Sigmoid colon (tissue), 7 donors: ENCODE measurements at places on chromosomes 1 and 21.

GRCh38 chr1:214271174-214271858 is 9.6 kb upstream of the SMYD2 start:
- H3K27ac ChIP-seq = no peak overlapping the region
- no peak for DNase-seq
- no peaks in the 10 kb centered on the region for H3K4me1 ChIP-seq
- no peaks in the 10 kb centered on the region for H3K36me3 ChIP-seq

DNA sequence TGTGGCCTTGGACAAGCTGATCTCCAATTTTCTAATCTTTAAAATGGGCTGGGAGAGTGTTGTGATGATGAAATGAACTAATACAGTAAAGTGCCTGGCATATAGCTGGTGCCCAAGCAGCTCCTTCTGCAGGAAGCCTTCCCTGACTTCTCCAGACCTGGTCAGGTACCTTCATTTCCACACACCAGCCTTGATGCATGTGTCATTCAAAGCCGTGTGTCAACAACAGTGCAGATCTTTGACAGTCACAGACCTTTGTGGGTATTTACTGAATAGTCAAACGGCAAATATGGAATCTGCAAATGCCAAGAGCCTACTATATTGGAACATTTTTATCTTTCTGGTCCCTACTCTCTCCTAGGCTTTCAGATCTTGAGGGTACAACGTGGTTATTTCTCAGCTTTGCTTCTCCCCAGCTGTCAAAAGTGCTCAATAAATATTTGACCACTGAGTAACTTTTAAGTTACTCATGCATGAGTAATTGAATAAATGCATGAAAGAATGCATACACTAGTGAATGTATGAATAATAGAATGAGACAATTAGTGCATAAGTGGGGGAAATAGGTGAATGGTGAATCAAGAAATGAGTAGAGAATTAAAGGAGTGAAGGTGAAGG is 75.4 kb downstream of the MDM4 start:
- H3K4me1 ChIP-seq = no peaks in the 10 kb centered on the region
- no peaks in the 10 kb centered on the region for H3K36me3 ChIP-seq
- no peak overlapping the region for H3K4me3 ChIP-seq
- no peak overlapping the region for H3K27ac ChIP-seq

DNA sequence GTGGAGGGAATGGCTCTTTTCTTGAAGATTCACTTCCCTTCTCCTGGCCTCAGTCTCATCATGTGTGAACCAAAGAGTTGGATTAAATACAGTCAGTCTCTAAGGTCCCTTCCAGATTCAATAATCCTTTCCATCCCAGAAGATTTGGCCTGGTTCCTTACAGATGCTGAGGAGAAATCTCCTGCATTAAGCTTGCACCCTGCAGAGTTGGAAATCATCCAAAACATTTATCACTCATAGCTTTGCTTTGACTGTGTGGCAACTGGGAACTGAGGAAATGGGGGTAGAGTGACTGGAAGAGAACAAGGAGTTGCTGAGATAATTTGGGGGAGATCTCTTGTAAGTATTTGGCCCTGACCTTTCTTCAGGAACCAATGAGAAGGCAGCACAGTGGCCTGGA is 220.5 kb upstream of the SGIP1 start:
- H3K4me1 ChIP-seq = peaks cover 24% of the 10 kb centered on the region
- H3K36me3 ChIP-seq = no peaks in the 10 kb centered on the region
- H3K27me3 ChIP-seq = no peaks in the 10 kb centered on the region
- DNase-seq = no peak
- no peak overlapping the region for H3K27ac ChIP-seq
- no peak overlapping the region for H3K4me3 ChIP-seq

DNA sequence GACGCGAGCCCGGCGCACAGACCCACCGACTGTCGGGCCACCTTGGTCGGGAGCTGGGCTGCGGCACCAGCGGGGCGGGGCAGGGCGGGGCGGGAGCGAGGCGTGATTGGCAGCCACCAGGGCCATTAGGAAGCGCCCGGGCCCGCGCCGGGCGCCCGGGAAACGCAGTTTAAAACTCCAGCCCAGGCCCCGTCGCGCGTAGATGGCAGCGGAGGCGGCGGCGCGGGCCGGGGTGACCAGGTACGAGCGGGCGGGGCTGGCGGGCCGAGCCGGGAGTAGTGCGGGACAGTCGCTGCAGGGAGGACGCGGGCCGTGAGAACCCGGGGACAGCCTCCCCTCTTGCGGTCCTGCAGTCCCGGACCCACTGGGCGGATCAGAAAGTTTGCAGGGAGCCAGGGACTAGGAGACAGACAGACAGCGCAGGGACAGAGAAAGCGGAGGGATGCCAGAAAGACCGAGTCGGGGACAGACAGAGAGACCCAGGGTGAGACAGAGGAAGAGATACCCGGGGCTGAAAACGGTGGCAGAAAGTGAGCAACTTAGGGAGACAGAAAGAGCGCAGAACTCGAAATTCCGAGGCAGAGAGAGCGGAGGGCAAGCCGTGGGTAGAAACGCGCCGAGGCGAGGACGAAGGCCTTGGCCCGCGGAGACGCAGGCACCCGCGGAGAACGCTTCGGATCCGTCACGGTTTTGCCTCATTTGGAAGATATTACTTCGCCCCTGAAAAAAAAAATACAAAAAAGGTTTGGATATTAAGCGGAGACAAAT is at the start of gene DMBX1:
Gene DMBX1 (plus strand): TSS at position 199 of the 768 bp plus-strand sequence. CDS start 17,175 bp downstream, outside the sequence.
- H3K4me1 ChIP-seq = no peaks in the 10 kb centered on the region
- peaks cover 69% of the 10 kb centered on the region for H3K27me3 ChIP-seq
- no peak within 1 kb of the TSS for H3K27ac ChIP-seq
- peak within 1 kb of the TSS; percentile 44 for H3K4me3 ChIP-seq

DNA sequence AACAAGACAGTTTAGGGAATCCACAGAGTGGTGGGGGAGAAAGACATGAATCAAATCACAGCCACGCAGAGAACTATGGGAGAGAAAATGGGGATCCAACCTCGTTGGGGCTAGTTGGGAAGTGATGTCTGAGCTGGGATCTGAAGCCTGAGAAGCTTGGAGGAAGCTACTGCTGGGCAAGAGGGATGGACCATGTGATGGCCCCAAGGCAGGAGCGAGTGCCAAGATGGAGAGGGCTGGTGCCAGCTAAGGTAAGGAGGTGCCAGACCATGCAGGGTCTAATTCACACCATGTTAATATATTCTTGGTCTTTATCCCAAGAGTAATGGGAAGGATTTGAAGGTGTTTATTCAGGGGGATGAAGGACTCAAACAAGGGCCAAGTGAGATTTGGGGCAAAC is 18.2 kb upstream of the TCEA3 start:
- H3K36me3 ChIP-seq = peaks cover 38% of the 10 kb centered on the region
- no peaks in the 10 kb centered on the region for H3K4me1 ChIP-seq
- no peak overlapping the region for H3K27ac ChIP-seq
- no peak overlapping the region for H3K4me3 ChIP-seq

GRCh38 chr1:222462601-222463000 is 85.3 kb downstream of the HHIPL2 start:
- DNase-seq = no peak
- H3K36me3 ChIP-seq = no peaks in the 10 kb centered on the region
- no peaks in the 10 kb centered on the region for H3K27me3 ChIP-seq
- H3K4me3 ChIP-seq = no peak overlapping the region

DNA sequence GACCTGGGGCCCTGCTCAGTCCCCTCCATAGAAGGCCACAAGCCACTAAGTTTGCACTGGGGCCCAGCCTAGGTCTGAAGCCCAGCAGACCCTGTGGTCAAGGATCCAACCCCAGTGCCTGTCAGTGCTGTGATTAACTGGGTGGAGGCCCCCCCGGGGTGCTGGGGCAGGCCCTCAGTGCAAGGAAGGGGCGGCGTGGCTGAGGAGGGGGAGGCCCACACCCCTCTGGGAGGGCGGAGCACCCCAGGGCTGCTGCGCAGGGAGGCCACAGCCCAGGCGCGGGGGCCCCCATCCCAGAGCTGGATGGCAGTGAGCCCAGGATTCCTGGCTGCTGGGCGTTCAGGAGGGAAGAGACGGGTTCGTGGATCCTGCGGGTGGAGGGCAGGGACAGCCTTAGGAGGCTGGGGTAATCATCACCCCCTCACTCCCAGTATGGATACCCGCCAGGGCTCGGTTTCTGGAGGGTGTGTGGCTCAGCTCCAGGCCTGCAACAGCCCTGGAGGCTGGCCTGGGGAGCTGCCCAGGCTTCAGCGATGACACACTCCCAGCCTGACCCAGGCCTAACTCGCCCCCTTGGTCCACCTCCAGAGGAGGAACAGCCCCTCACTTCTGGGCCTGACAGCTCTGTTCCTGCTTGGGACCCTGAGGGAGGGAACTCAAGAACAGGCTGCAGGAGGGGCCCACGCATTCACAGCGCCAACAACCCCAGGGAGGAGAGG is 890 bp downstream of the GJC2 start:
- peak overlapping the region; percentile 89 for H3K27ac ChIP-seq
- H3K36me3 ChIP-seq = peaks cover 31% of the 10 kb centered on the region
- H3K4me3 ChIP-seq = peak overlapping the region; percentile 28

GRCh38 chr1:235826102-235826854 is 40.4 kb downstream of the LYST start:
- H3K4me1 ChIP-seq = peaks cover 10% of the 10 kb centered on the region
- no peak for DNase-seq
- H3K27ac ChIP-seq = no peak overlapping the region

- no peaks in the 10 kb centered on the region for H3K4me1 ChIP-seq
- no peaks in the 10 kb centered on the region for H3K36me3 ChIP-seq
- no peak for DNase-seq
Observed at GRCh38 chr1:218880484-218881060, 293.1 kb upstream of the LYPLAL1 start.

- H3K36me3 ChIP-seq = no peaks in the 10 kb centered on the region
- no peak overlapping the region for H3K4me3 ChIP-seq
- H3K27ac ChIP-seq = no peak overlapping the region
Observed at GRCh38 chr1:91535441-91535840, 34.8 kb downstream of the CDC7 start.

- no peaks in the 10 kb centered on the region for H3K36me3 ChIP-seq
- no peak overlapping the region for H3K27ac ChIP-seq
- no peak overlapping the region for H3K4me3 ChIP-seq
- H3K4me1 ChIP-seq = no peaks in the 10 kb centered on the region
Observed at GRCh38 chr1:156172696-156173470, 19.5 kb downstream of the SEMA4A start.

- no peaks in the 10 kb centered on the region for H3K36me3 ChIP-seq
- H3K4me1 ChIP-seq = peaks cover 22% of the 10 kb centered on the region
- DNase-seq = no peak
- H3K27me3 ChIP-seq = peaks cover 24% of the 10 kb centered on the region
Observed at GRCh38 chr1:22139066-22139594, 3.8 kb downstream of the WNT4 start.

GRCh38 chr21:39518055-39518846 is 66.5 kb downstream of the SH3BGR start:
- H3K27me3 ChIP-seq = no peaks in the 10 kb centered on the region
- H3K4me3 ChIP-seq = no peak overlapping the region
- H3K4me1 ChIP-seq = no peaks in the 10 kb centered on the region

GRCh38 chr1:99365141-99365540 is 100.8 kb downstream of the PLPPR4 start:
- DNase-seq = no peak
- H3K36me3 ChIP-seq = no peaks in the 10 kb centered on the region
- no peak overlapping the region for H3K4me3 ChIP-seq
- no peak overlapping the region for H3K27ac ChIP-seq

- H3K27ac ChIP-seq = peak overlapping the region; percentile 89
- no peak for DNase-seq
- peaks cover 54% of the 10 kb centered on the region for H3K4me1 ChIP-seq
- peak overlapping the region; percentile 92 for H3K4me3 ChIP-seq
- peaks cover 9% of the 10 kb centered on the region for H3K36me3 ChIP-seq
- no peaks in the 10 kb centered on the region for H3K27me3 ChIP-seq
Observed at GRCh38 chr1:109912873-109913272, 2.2 kb downstream of the CSF1 start.

DNA sequence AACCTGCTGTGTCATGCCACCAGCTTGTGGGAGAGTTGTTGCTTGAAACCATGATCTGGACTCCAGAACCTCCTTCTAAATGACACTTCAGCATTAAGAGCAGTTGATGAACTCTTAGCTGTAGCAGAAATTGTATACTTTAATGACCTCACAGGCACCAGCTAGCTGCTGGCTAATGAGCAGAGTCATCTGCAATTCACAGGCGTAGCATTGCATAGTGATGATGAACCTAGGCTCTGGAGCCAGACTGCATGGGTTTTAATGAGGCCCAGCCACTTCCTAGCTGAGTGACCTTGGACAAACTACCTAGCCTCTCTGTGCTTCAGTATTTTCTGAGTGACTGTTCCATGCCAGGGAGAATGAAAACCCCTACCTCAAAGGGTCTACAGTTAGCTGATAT is 407.1 kb downstream of the LMO4 start:
- DNase-seq = no peak
- H3K27ac ChIP-seq = no peak overlapping the region
- peaks cover 7% of the 10 kb centered on the region for H3K4me1 ChIP-seq

- no peaks in the 10 kb centered on the region for H3K27me3 ChIP-seq
- no peak overlapping the region for H3K27ac ChIP-seq
- H3K4me3 ChIP-seq = no peak overlapping the region
Observed at GRCh38 chr1:167876597-167877175, 37.2 kb downstream of the ADCY10 start.

GRCh38 chr1:18285538-18285924 is 177.9 kb downstream of the IGSF21 start:
- no peaks in the 10 kb centered on the region for H3K36me3 ChIP-seq
- DNase-seq = no peak
- no peak overlapping the region for H3K27ac ChIP-seq
- H3K4me1 ChIP-seq = no peaks in the 10 kb centered on the region
- peaks cover 15% of the 10 kb centered on the region for H3K27me3 ChIP-seq
- no peak overlapping the region for H3K4me3 ChIP-seq

- H3K27me3 ChIP-seq = no peaks in the 10 kb centered on the region
- no peak overlapping the region for H3K27ac ChIP-seq
- DNase-seq = no peak
- H3K4me1 ChIP-seq = no peaks in the 10 kb centered on the region
Observed at GRCh38 chr1:169753549-169753948, 19.7 kb upstream of the SELE start.

GRCh38 chr1:68093737-68094136 is 43.3 kb upstream of the DIRAS3 start:
- DNase-seq = no peak
- no peaks in the 10 kb centered on the region for H3K4me1 ChIP-seq
- H3K27me3 ChIP-seq = no peaks in the 10 kb centered on the region
- no peak overlapping the region for H3K27ac ChIP-seq
- H3K4me3 ChIP-seq = no peak overlapping the region
- no peaks in the 10 kb centered on the region for H3K36me3 ChIP-seq

DNA sequence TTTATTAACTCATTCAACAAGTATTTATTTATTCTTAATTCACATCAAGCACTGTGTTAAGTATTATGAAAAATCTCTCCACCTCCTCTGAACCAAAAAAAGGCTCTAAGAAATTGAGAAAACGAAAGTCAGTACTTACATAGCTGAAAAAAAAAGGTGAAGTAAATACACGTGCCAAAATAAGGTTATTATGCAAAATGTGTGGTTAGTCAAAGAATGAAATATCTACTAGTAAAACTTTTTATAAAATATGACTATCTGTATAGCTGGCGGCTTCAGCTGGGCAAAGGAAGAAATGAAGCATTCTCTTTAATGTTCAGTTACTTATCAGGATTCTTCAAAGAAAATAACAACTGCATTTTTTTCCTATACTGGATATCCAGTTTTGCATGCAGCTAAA is 35.5 kb upstream of the ASPM start:
- peaks cover 11% of the 10 kb centered on the region for H3K4me1 ChIP-seq
- no peak for DNase-seq
